Type B pancreatic cell (in vitro differentiated cells): ENCODE measurements at places on chromosomes 1 and 21. TPM values are rescaled to one million over a fixed set of nuclear protein-coding genes. Genes with fewer than 3 reads are reported as not detected.

TNFRSF25 gene
- 27.0 and 29.4 TPM in 2 replicates for total RNA-seq

DNA sequence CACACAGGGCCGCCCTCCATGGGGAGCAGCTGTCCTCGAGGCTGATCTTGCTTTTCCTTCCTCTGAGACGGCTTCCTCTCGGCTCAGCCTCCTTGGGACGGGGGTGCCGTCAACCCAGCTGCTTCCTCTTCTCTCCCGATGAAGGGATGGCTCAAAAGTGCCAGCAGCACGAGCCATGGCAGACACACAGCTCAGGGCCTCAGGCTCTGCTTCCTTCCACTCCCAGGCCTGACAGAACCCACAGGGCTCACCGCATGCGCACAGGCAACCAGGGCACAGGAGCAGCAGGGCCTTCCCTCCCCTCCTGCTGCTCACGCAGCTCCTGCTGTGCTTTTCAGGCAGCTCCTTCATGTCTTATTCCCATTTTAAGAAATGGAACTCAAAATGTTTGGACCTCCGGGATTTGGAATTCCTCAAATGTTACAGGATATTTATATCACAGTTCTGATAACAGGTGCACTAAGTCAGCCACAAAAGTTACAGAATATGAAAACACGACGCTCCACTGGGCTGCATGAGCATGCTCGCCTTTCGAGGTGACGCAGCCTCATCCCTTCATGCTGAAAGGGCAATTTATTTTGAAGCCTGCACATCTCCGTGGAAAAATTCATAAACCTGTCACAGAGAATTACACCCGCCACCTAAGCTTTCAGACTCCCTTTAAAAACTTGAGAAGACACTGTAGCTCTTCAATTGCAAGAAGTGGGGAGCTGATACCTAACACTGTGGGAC is 84.4 kb downstream of the HSF2BP start:
- no peak for DNase-seq
- no peak overlapping the region for H3K27ac ChIP-seq
- no peaks in the 10 kb centered on the region for H3K27me3 ChIP-seq
- H3K36me3 ChIP-seq, result no peaks in the 10 kb centered on the region
- H3K4me1 ChIP-seq, result peaks cover 4% of the 10 kb centered on the region
- H3K4me3 ChIP-seq, result no peak overlapping the region

DNASE2B gene
- total RNA-seq, result not detected in 2 replicates

DNA sequence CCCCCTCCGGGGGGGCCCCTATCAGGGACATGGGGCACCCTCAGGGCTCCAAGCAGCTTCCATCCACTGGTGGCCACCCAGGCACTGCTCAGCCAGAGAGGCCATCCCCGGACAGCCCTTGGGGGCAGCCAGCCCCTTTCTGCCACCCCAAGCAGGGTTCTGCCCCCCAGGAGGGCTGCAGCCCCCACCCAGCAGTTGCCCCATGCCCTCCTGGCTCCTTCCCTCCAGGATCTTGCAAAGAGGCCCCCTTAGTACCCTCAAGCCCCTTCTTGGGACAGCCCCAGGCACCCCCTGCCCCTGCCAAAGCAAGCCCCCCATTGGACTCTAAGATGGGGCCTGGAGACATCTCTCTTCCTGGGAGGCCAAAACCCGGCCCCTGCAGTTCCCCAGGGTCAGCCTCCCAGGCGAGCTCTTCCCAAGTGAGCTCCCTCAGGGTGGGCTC is 34.9 kb downstream of the TRIM11 start:
- no peak for DNase-seq
- H3K4me1 ChIP-seq, result no peaks in the 10 kb centered on the region
- H3K27me3 ChIP-seq, result no peaks in the 10 kb centered on the region
- no peaks in the 10 kb centered on the region for H3K36me3 ChIP-seq

GRCh38 chr1:12010746-12011570 is 8.3 kb upstream of the MIIP start:
- no peak overlapping the region for H3K27ac ChIP-seq
- no peak overlapping the region for H3K4me3 ChIP-seq
- peaks cover 15% of the 10 kb centered on the region for H3K36me3 ChIP-seq
- H3K27me3 ChIP-seq, result no peaks in the 10 kb centered on the region
- peaks cover 8% of the 10 kb centered on the region for H3K4me1 ChIP-seq

DNA sequence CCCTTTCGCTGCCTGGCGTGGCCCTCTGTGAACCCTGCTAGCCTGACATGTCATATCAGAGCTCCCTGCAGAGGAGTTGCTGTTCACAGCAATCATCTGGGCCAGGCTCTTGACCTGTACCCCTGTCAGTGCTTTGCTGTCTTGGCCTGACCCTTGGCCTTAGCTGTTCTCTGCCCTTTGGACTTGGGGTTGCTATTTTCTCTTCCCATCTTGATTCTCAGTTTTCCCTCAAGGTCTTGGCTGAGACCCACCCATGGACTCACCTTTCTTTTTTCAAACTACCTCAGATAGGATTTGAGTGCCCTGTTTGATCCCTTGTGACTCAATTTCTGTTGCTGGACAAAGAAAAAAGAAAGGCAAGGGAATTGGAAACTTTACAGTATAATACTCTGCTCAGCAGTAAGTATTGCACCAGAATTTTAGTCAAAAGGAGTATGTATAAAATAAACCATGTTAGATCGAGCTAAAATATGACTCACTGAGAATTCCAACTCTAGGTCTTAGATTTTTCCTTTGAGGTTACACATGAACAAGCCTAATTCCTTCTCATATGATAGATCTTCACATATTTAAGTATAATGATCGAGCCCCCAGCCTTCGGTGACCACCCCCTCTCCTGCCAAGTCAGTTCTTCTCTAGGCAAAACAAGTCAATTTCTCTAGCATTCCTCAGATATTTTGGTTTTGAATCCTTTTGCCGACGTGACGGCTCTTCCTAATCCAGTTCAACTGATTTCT is 110.5 kb downstream of the NGF start:
- H3K4me1 ChIP-seq, result no peaks in the 10 kb centered on the region
- no peak overlapping the region for H3K27ac ChIP-seq
- H3K27me3 ChIP-seq, result no peaks in the 10 kb centered on the region

DNA sequence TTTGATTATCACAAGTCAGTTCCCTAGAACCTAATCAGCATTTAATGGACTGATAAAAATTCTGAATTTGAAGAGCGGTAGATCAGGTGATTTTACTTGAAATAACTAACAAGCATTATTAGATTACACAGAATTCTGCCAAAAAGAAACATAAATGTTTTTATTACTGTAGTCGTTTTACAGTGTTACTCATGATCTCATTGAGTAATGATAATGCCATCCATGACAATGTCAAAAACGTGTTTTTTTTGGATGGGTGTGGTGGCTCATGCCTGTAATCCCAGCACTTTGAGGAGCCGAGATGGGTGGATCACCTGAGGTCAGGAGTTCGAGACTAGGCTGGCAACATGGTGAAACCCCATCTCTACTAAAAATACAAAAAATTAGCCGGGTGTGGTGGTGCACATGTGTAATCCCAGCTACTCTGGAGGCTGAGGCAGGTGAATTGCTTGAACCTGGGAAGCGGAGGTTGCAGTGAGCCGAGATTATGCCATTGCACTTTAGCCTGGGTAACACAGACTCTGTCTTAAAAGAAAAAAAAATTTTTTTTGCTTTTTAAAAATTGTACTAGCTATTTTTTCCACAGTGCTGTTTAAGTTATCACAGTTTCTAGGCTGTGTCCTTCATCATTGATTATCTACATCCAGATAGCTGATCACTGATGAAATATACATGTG is 56.6 kb downstream of the LAMC1 start:
- peak overlapping the region; percentile 23 for H3K27ac ChIP-seq
- peaks cover 24% of the 10 kb centered on the region for H3K4me1 ChIP-seq
- H3K27me3 ChIP-seq, result no peaks in the 10 kb centered on the region
- peaks cover 5% of the 10 kb centered on the region for H3K36me3 ChIP-seq
- no peak for DNase-seq

- H3K36me3 ChIP-seq, result no peaks in the 10 kb centered on the region
- no peak overlapping the region for H3K4me3 ChIP-seq
Measured at GRCh38 chr1:224846119-224846907, 83.2 kb upstream of the DNAH14 start.

- no peaks in the 10 kb centered on the region for H3K27me3 ChIP-seq
- H3K4me3 ChIP-seq, result no peak overlapping the region
- no peak for DNase-seq
- no peak overlapping the region for H3K27ac ChIP-seq
Measured at GRCh38 chr1:43890815-43891214, 42.8 kb upstream of the ARTN start.

TLCD4 gene
- 6.9 and 17.7 TPM in 2 replicates for total RNA-seq

DNA sequence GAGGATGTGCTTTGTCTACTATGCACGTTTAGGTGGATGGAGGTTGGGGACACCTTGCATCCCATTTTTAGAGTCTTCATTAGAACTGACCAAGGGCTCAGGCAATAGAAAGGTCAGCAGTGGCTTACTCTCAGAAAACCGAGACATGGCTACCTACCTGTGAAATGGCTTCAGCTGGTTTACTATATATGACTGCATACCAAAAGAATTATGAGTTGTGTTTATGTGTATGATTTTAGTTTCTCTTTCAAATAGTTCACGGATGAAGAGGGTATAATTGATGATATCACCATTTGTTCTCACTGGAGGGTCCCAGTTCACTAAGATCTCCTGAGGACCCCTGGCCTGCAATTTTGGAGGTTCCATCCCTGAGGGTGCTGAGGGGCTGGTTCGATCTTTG is 106.8 kb downstream of the KCTD3 start:
- H3K4me1 ChIP-seq, result no peaks in the 10 kb centered on the region
- no peak overlapping the region for H3K27ac ChIP-seq
- DNase-seq, result no peak
- peaks cover 5% of the 10 kb centered on the region for H3K27me3 ChIP-seq

GRCh38 chr1:152758636-152759035 is 811 bp downstream of the KPRP start:
- no peak overlapping the region for H3K27ac ChIP-seq
- no peaks in the 10 kb centered on the region for H3K36me3 ChIP-seq
- no peaks in the 10 kb centered on the region for H3K27me3 ChIP-seq
- no peak overlapping the region for H3K4me3 ChIP-seq
- H3K4me1 ChIP-seq, result no peaks in the 10 kb centered on the region

DNA sequence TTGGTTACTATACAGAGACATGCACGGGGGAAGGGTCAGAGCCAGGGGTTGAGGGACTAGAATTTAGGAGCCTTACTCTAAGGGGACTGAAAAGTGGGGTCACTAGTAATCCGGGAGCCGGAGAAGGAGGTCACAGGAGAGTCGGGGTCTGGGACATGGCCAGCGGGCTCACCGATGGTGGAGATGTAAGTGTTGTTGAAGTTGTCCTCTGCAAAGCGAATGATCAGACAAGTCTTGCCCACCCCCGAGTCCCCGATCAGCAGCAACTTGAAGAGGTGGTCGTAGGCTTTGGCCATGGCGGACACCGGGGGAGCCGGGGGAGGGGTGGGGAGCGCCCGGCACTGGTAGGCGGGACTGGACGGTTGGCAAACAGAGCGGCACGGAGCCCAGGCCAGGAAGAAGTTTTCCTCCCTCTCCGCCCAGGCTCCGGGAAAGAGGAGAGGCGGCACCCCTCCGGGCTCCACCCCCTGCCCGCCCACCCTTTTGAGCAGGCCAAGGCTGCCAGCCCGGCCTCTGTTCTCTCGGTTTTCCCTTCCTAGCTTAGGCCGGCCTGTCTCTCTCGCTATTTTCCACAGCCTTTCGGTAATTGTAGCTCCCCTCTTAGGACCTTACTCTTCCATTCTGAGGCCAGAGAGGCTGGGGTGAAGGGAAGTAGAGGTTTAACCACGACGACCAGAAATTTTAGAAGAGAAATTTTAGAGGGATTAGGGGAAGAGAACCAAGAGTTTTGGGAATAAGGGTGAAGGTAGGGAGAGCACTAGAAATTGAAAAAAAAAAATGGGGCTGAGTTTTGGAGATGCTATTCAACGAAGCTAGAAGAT is at the start of gene RAB13:
Gene RAB13 (minus strand): TSS at position 399 of the 821 bp plus-strand sequence. CDS start 103 bp downstream, at position 296.
- H3K27me3 ChIP-seq, result no peaks in the 10 kb centered on the region
- peak within 1 kb of the TSS; percentile 97 for H3K4me3 ChIP-seq
- H3K27ac ChIP-seq, result peak within 1 kb of the TSS; percentile 94
- DNase-seq, result peak; percentile 80

DNA sequence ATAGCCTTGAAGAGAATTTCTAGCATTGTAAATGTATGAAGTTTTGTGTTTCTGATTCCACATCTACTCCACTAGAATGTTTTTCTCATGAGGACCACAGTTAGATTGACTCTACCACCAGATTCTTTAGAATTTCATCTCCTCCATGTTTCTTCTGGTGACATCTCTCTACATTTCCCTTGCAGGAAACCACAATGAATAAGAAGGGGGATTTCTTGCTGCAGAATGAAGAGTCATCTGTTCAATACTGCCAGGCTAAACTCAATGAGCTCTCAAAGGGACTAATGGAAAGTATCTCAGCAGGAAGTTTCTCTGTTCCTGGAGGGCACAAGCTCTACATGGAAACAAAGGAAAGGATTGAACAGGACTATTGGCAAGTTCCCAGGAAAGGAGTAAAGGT is 18.6 kb downstream of the GBP6 start:
- no peaks in the 10 kb centered on the region for H3K36me3 ChIP-seq
- DNase-seq, result no peak
- H3K4me1 ChIP-seq, result no peaks in the 10 kb centered on the region
- H3K4me3 ChIP-seq, result no peak overlapping the region
- no peaks in the 10 kb centered on the region for H3K27me3 ChIP-seq

- H3K27me3 ChIP-seq, result no peaks in the 10 kb centered on the region
- no peak overlapping the region for H3K27ac ChIP-seq
- H3K4me1 ChIP-seq, result peaks cover 6% of the 10 kb centered on the region
- no peaks in the 10 kb centered on the region for H3K36me3 ChIP-seq
- no peak overlapping the region for H3K4me3 ChIP-seq
Measured at GRCh38 chr21:21076491-21076890, 78.3 kb downstream of the NCAM2 start.

DNA sequence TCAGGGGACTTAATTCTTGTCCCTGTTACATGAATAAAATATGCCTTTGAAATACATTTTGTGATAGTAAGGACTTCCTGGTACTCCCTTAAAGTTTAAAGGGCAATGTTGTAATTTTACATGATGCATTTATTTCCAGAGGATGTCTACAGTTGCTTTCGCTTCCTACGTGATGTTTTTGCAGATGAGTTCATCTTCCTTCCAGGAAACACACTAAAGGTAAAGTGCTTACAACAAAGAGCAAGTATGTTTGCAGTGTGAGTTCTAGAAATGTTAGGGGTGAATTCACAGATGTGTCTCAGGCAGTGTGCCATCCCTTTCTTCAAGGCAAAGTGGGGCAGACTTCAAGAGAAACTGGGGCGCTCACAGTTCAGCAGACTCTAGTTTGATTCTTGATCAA is 31.2 kb downstream of the GNPAT start:
- no peak for DNase-seq
- peak overlapping the region; percentile 4 for H3K4me3 ChIP-seq
- peak overlapping the region; percentile 88 for H3K27ac ChIP-seq
- peaks cover 53% of the 10 kb centered on the region for H3K36me3 ChIP-seq
- peaks cover 4% of the 10 kb centered on the region for H3K4me1 ChIP-seq
- H3K27me3 ChIP-seq, result no peaks in the 10 kb centered on the region

DNA sequence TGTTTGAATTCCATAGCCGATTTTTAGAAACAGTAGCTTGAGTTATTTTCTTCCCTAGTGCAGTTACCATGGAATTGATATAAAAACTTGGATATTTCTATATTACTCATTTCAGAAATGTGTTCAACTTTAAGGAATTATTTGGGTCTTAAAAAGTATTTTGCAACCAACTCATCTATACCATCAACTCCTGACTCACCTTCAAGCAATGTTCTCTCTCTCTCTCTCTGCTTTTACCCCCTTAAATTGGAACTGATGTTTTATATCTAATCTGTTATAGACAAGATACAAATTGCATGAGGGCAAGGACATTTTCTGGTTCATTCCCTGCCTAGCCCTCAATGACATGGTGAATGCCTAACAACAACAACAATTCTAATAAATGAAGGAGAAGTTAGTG is 214.7 kb upstream of the NRIP1 start:
- H3K36me3 ChIP-seq, result no peaks in the 10 kb centered on the region
- peaks cover 4% of the 10 kb centered on the region for H3K4me1 ChIP-seq
- no peak overlapping the region for H3K4me3 ChIP-seq
- no peak for DNase-seq
- no peak overlapping the region for H3K27ac ChIP-seq
- H3K27me3 ChIP-seq, result no peaks in the 10 kb centered on the region
